SK-N-MC (cell line): ENCODE measurements at places on chromosomes 3 and 15.
A peak's percentile ranks its signal among the peaks of the same experiment; 100 is the strongest.

DNA sequence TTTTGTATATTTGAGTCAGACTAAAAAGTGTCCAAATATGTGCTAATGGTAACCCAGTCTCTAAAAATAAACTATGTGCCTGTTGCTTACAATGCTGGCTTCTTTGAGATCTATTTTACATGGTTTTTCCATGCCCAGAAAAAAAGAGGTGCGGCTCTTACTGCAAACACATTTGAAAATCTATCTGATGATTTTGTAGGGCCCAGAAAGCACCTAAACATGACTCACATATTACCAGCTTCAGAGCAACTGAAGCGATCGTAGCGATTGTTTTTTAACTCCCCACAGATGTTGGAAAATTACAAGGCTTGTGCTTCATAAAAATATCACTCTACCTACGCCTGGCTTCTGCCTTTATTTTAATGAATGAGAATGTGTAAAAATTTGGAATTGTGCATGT lies 53.5 kb downstream of the SUCNR1 start:
- DNase-seq = no peak

- DNase-seq = peak; percentile 24
Observed at GRCh38 chr3:1907911-1908310, 190.8 kb upstream of the CNTN4 start.

DNA sequence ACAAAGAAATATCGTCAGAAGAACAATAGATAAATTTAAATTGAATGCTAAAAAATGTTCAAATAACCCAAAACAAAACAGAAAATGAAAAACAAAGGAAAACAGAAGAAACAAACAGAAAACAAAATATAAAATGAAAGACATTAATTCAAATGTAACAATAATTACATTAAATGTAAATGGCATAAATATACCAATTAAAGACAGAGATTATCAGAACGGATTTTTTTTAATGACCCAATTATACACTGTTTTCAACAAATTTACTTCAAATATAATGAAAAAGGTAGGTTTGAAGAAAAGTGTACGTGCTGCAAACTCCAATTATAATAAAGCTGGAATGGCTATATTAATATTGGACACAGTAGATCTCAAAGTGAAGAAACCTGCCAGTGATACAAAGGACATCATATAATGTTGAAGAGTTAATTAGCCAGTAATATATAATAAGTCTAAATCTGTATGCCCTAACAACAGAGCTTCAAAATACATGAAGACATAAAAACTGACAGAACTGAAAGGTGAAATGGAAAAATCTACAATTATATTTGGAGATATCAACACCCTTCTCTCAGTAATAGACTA lies 193.8 kb downstream of the ZBTB20 start:
- no peak for DNase-seq

GRCh38 chr3:152771120-152771519 lies 63.8 kb upstream of the P2RY1 start:
- no peak for DNase-seq

DNA sequence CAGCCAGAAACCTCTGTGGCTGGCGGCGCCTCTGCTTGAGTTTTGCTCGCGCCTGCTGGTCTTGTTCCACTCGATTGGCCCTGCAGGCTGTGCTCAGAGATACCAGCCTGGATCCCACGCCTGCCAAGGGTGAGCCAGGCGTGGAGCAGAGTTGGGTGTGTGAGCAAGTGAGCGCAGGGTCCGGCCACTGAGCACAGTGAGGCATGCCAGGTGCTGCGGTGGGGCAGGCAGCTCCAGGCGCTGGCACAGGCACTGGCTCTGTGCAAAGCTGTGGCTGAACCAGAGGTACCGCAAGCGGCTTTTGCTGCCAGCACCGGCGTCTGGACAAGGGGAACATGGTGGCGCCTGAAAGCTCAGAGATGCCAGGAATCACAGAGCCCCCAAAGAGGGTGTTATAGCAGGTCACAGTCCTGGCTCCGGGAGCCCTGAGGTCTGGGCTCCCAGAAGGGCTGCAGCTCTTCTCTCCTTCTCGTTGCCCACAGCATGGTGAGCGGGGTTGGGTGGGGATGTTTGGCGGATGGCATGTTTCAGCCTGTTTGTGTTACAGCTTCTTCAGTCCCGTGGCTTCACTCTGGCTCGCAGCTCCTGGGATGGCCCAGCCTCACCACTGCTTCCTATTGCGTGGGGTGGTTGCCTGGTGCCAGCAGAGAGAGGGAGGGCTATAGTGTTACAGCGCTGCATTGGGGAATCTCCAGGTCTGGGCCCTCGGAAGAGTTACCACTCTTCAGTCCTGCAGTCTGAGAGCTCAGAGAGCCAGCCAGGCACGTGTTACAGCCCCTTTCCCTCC lies 73.9 kb downstream of the NR1D2 start:
- no peak for DNase-seq

GRCh38 chr3:38147421-38147820 lies 9.0 kb downstream of the MYD88 start:
- DNase-seq = no peak

- DNase-seq = no peak
Observed at GRCh38 chr3:10010878-10011465, 15.3 kb upstream of the FANCD2 start.

DNA sequence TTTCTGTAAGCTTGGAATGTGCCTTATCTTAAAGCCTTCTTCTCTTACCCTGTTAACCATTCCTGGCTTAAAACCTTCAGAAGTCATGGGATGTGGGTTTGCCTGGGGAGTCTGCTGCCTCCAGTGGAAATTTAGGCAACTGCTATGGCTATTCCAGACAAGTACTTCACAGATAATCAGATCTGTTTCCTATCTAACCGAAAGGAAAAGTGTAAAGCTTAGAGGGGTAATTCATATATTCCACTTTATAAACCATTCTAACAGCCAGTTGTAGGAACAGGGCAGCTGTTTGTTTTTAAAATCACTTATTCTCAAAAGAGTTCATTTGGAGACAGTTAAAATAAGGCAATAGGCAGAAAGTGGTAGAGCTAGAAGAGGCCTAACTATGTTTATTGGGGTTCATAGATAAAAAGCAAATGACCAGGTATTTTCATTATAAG lies 219.9 kb downstream of the TCF12 start:
- DNase-seq = peak; percentile 63

- DNase-seq = no peak
Observed at GRCh38 chr15:39127925-39128617, 452.8 kb upstream of the THBS1 start.
